Panc1 (cell line): ENCODE measurements at places on chromosomes 2 and 18. TPM values are rescaled to one million over a fixed set of nuclear protein-coding genes. Genes with fewer than 3 reads are reported as not detected.

- H3K4me3 ChIP-seq = no peak overlapping the region
- no peaks in the 10 kb centered on the region for H3K4me1 ChIP-seq
- no peak for DNase-seq
- no peaks in the 10 kb centered on the region for H3K36me3 ChIP-seq
- no peak overlapping the region for H3K27ac ChIP-seq
Observed at GRCh38 chr2:109432421-109432820, 181.3 kb downstream of the SEPTIN10 start.

DNA sequence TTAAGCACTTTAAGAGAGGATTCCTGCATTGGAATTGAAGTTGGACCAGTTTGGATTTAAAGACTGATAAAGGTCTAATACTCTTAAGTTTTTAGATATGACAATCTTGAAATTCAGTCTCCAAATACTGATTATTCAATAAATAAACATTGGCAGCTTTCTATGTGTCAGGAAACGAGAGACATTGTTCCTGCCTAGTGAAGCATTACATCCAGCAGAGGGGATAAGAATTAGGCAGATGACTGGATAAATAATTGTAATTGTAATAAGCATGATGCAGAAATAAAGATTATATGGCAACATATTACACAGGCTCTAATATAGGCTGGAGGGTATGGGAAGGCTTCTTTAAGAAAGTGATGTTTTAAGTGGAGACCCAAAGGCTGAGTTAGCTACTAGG lies 226.5 kb upstream of the MMADHC start:
- DNase-seq = no peak
- H3K4me3 ChIP-seq = no peak overlapping the region
- H3K27ac ChIP-seq = no peak overlapping the region
- H3K36me3 ChIP-seq = no peaks in the 10 kb centered on the region
- H3K27me3 ChIP-seq = no peaks in the 10 kb centered on the region

Gene SAG
- not detected for total RNA-seq

- peaks cover 2% of the 10 kb centered on the region; the same call in 1 of the 2 replicates for H3K27me3 ChIP-seq
- H3K4me1 ChIP-seq = no peaks in the 10 kb centered on the region
- no peak for DNase-seq
- H3K36me3 ChIP-seq = no peaks in the 10 kb centered on the region
Observed at GRCh38 chr2:144377914-144378313, 142.0 kb downstream of the ZEB2 start.

Gene TUBA4B
- not detected for total RNA-seq

GRCh38 chr2:99756059-99756458 lies 266.2 kb upstream of the REV1 start:
- DNase-seq = no peak
- no peaks in the 10 kb centered on the region for H3K4me1 ChIP-seq
- H3K36me3 ChIP-seq = no peaks in the 10 kb centered on the region
- H3K27me3 ChIP-seq = 0 out of 2 replicates have a peak, but pooled peaks cover 4% of the 10 kb centered on the region
- H3K27ac ChIP-seq = no peak overlapping the region

DNA sequence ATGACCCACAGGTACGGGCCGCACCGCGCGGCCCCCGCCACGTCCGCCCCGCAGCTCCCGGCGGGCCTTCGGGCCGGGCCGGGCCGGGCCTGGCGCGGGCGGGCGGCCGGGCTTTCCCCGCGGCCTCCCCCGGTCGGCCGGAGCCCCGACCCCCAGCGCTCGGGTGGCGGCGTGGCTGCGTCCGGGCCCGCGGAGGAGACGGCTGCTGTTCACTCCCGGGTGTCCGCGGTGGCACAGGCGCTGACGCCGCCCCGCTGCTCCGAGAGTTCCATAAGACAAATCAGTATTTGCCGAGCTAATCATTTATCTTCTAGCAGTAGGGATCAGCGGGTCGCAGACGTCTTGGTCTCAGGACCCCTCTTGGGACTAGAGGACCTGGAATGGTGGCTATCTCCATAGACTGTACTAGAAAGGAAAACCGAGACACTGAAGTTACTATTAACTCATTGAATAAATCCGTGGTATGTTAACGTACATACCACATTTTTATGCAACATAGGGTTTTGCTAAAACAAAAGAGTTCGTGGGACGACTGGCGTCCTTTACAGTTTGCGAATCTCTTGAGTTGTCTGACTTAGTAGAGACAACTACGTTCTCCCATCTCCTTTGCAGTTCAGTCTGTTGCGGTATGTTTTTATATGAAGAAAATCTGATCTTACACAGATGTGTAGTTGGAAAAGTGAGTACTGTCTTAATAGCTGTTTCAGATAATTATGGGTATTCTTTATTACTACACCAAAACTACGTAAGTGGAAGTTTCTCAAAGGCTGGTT lies 500 bp downstream of the LIMS1 start:
- no peak for DNase-seq
- no peaks in the 10 kb centered on the region for H3K36me3 ChIP-seq
- peak overlapping the region; percentile 80 for H3K27ac ChIP-seq
- peak overlapping the region; percentile 74 for H3K4me3 ChIP-seq

Gene SPP2
- total RNA-seq = not detected

DNA sequence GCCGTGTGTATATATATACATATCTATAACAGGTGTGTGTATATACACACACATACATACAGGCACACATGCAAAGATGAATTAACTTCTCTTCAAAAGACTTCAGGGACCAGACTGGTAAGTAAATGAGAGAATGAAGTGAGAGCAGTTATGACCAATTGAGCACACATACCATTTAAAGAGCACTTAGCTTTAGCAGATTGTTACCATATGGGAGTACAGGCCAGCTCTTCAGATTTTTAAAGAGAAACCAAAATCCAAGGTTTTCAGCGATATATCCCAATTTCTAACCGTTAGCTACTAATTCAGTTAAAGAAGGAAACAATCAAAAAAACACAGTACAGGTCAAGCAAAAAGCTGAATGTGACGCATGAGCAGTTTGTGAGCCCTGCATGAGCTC lies 23.7 kb downstream of the INPP1 start:
- no peaks in the 10 kb centered on the region for H3K4me1 ChIP-seq
- no peak overlapping the region for H3K27ac ChIP-seq
- DNase-seq = no peak
- no peaks in the 10 kb centered on the region for H3K36me3 ChIP-seq

DNA sequence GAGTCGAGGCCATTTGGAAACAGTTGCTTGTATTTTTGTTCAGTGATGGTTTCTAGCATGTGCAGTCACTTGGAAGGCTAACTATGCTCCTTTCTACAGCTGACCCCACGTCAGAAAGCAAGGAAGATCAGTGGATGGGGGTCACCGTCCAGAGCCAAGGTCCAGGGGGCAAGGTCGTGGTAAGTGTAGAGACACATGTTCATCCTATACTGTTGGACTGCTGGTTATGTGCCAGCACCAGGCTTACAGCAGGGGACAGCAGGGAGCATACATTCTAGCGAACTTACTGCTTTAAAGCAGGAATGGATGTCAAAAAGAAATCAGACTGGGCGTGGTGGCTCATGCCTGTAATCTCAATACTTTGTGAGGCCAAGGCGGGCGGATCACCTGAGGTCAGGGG lies 40.0 kb downstream of the ITGA6 start:
- H3K27me3 ChIP-seq = no peaks in the 10 kb centered on the region
- H3K36me3 ChIP-seq = no peaks in the 10 kb centered on the region
- DNase-seq = no peak
- no peak overlapping the region for H3K4me3 ChIP-seq

GRCh38 chr2:10771786-10772185 lies 40.8 kb downstream of the PDIA6 start:
- no peak for DNase-seq
- no peaks in the 10 kb centered on the region for H3K36me3 ChIP-seq
- no peaks in the 10 kb centered on the region for H3K4me1 ChIP-seq
- H3K4me3 ChIP-seq = no peak overlapping the region
- H3K27ac ChIP-seq = no peak overlapping the region

- H3K4me1 ChIP-seq = no peaks in the 10 kb centered on the region
- no peaks in the 10 kb centered on the region for H3K36me3 ChIP-seq
- H3K27ac ChIP-seq = no peak overlapping the region
- no peak for DNase-seq
- H3K4me3 ChIP-seq = no peak overlapping the region
Observed at GRCh38 chr18:31199190-31199769, 36.6 kb upstream of the DSC1 start.

- no peak overlapping the region for H3K27ac ChIP-seq
- H3K4me1 ChIP-seq = no peaks in the 10 kb centered on the region
- DNase-seq = no peak
- H3K27me3 ChIP-seq = peaks cover 17% of the 10 kb centered on the region
- H3K36me3 ChIP-seq = no peaks in the 10 kb centered on the region
Observed at GRCh38 chr2:86298411-86299390, 38.7 kb downstream of the REEP1 start.

DNA sequence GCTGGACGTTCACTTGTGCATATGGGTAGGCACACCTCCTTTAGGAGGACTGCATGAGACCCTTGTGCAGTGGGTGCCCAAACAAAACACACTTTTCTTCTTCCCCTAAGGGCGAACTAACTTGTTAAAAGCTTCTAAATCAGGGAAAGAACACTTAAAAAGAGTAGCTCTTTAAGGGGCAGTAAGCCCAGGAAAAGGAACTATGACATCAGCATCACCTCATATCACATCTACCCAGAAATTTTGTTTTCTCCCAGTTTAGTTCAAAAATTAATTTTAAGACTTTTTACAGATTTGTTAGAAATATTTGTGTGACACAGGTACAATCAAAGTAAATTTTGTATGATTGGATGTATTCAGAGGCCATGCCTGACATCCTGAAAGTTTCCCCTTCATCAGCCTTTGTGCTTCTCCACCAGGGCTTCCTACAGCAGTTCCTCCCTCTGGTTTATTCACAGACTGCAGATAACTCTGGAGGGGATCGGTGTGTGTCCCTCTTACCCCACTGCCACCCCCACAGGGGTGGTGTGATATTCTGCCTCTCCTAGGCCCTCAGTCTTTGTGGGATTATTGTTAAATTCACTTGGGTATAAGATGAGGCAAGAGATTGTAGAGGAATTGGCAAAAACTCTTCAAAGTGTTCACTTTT lies 27.6 kb downstream of the BCL2L11 start:
- 0 out of 2 replicates have a peak, but pooled peaks cover 3% of the 10 kb centered on the region for H3K4me1 ChIP-seq
- H3K27ac ChIP-seq = no peak overlapping the region
- DNase-seq = no peak
- H3K4me3 ChIP-seq = no peak overlapping the region

Gene TMEM198
- 2.3 TPM for total RNA-seq

DNA sequence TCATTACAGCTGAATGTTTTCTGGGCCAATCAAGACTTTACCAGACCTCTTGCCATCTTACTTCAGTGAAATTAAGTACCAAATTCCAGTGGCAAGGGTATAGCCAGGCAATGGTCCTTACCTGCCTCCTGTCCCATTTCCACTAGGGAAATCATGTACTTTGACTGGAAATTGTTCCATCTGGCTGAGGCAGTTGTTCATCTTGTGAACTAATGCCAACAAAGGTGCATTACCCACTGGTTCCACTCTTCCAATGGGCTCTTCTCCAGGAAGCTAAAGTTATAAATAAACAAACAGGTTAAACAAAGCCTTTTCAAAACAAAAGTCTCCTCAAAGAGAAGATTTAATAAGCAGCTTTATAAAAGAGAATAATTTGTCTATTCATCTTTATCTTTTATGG lies 80.7 kb upstream of the DNER start:
- no peaks in the 10 kb centered on the region for H3K27me3 ChIP-seq
- no peaks in the 10 kb centered on the region for H3K4me1 ChIP-seq
- H3K36me3 ChIP-seq = peaks cover 81% of the 10 kb centered on the region
- no peak for DNase-seq
- H3K27ac ChIP-seq = no peak overlapping the region

Gene ADAM23
- 0.18 TPM for total RNA-seq

GRCh38 chr2:170361090-170361936 lies 183.4 kb downstream of the MYO3B start:
- peaks cover 14% of the 10 kb centered on the region for H3K27me3 ChIP-seq
- no peak overlapping the region for H3K4me3 ChIP-seq
- DNase-seq = peak; percentile 15
- no peaks in the 10 kb centered on the region; the same call in 1 of the 2 replicates for H3K4me1 ChIP-seq

Gene DPP4
- total RNA-seq = 0.23 TPM
